ENCODE measurements at places on chromosomes 13 and 19.
A peak's percentile ranks its signal among the peaks of the same experiment; 100 is the strongest.

DNA sequence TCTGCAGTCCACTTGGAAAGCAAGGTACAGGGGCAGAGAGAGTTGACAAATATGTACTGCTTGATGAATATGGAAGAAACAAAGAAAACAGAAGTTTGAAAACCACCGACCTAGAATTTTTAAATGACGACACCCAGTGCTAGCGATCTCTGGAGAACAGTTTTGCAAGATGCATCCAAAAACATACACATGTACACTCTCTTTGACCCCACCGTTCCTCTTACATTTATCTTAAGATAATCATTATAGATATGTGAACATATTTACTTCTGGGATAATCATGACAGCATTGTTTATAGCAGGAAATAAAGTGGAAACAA lies 40.8 kb upstream of the IGSF23 start:
- no peak for DNase-seq

DNA sequence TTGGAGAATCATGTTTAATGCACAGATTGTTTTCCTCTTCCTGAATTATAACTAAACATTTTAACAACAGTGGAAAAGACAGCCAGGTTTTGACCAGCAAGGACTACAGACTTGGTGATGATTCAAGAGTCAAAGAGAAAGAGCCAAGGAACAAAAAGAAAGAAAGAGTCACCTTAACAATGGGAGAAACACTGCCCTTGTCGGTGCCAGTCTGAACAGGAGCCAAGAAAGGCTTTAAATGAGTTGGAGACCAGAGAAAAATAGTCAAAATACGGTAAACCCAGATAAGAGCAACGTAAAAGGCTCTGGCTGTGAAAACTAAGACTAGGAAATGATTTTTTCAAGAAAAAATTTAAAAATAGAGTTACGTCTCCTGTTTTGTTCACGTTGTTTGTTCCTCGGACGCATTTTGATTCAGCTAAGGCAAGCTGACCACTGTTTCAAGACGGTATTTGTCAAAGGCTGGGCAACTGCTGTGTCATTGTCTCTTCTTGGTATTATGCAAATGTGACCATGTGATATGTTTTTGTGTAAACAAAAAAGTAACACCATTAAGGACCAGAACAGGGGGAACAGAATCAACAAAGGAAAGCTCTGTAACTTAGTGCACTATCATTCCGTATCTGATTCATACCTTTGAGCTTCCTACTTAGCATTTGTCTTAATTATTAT lies 634.5 kb downstream of the LIG4 start:
- DNase-seq = no peak

GRCh38 chr13:94317063-94317491 lies 162.4 kb downstream of the DCT start:
- DNase-seq = no peak

DNA sequence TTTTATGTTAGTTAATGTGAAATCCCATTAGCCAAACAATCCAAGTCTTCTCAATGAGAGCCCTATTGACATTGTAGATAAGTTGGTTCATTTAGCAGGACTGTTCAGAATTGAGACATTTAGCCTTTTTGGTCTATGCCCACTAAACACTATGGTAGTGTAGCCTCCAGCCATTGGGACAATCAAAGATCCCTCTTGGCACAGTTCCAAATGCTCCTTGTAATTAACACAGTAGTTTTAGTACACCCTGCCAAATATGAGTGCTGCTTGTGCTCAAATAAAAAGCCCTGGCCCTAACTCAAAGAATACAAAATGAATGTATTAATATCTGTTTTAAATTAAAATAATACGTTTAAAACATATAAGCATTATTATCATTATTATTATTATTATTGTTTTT lies 15.4 kb upstream of the FAM216B start:
- DNase-seq = no peak

- peak; percentile 66 for DNase-seq
Measured at GRCh38 chr13:98563071-98563470, 13.8 kb downstream of the STK24 start.

- peak; percentile 41 for DNase-seq
Measured at GRCh38 chr19:55283548-55284377, at the start of gene BRSK1. Gene BRSK1 (plus strand): TSS chr19:55283997. CDS start chr19:55284443, 446 bp downstream.

GRCh38 chr19:42207767-42208271 lies 9.7 kb downstream of the DEDD2 start:
- peak; percentile 37 for DNase-seq

- DNase-seq = no peak
Measured at GRCh38 chr19:46297700-46298478, 1.0 kb downstream of the HIF3A start.

DNA sequence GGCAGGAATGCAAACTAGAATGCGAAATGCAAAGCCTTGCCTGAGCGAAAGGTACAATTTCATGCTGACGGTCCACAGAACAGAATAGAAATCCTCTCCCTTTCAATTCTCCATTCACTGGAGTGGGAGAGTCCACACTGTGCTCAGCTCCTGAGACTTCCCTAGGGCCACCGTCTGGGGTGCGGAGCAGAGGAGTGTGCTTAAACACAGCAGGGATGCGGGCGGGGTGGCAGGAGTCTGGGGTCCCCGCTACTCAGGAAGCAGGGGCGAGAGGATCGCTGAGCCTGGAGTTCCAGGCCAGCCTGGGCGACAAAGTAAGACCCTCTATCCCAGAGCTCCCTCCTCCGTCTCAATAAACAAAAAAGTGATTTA lies 552 bp upstream of the ZNF816 start:
- DNase-seq = no peak

- DNase-seq = no peak
Measured at GRCh38 chr13:42116225-42116624, 67.8 kb downstream of the DGKH start.

DNA sequence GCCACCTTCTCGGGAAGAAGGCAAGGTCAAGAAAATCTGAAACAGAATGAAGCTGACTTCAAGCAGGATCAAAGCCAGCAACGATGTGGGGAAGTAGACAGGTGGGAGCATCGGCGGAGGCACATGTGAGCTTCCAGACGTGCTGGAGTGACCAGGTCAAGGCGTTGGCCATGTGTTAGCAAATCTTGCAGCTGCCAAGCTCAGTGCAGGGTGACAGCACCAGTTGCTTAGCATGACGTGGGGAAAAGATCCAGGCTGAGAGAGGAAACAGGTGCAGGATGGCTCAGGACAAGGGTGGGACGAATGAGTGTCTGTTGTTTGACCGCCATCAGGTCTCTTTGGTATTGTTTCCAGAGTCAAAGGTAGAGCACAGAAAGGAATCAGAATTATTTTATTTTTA lies 92.3 kb downstream of the TNFSF13B start:
- DNase-seq = no peak

DNA sequence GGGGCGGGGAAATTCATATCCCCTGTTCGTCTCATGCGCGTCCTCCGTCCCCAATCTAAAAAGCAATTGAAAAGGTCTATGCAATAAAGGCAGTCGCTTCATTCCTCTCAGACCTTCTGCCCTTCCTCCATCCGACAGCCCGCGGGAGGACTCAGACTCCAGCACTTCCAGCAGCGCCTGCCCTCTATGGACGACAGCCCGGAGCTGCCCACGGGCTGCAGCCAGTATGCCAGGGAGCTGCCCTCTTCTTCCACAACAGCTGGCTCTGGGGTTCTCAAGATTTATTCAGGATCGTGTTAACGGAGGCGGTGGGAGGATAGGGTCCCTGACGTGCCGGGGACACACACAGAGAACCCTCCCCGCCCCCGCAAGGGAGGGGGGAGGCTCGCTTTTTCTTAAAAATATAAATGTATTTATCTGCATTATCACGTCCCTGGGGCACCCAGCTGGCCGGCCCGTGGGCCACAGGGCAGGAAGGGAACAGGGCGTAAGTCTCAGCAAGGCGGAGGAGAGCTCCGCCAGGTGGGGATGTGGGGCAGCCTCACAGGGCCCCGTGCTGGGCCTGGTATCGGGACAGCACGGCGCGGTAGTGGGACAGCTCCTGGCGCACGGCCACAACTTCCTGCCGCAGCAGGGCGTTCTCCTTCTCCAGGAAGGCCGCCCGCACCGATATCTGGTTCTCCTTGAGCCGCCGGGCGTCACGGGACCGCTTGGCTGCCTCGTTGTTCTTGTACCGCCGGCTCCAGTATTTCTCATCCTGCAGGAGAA lies 6.7 kb downstream of the DBP start:
- DNase-seq = no peak

DNA sequence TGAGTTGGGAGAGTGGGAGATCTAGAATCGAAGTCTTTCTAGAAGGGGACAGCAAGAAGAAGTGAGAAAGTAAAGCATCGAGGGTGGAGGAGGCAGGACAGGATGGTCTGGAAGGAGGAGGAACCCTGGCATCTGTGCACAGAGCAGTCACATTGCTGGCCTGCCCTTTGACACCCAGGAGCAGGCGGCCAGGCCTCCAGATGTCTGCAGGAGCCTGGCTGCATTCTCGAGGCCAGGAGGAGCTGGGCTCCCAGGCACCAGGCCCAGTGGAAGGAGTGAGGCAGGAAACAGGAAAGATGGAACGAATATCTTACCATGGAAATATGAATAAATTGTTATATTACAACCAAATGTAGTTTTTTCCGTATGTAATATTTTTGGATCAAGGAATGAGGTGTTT lies 27.7 kb upstream of the ARGLU1 start:
- DNase-seq = no peak

DNA sequence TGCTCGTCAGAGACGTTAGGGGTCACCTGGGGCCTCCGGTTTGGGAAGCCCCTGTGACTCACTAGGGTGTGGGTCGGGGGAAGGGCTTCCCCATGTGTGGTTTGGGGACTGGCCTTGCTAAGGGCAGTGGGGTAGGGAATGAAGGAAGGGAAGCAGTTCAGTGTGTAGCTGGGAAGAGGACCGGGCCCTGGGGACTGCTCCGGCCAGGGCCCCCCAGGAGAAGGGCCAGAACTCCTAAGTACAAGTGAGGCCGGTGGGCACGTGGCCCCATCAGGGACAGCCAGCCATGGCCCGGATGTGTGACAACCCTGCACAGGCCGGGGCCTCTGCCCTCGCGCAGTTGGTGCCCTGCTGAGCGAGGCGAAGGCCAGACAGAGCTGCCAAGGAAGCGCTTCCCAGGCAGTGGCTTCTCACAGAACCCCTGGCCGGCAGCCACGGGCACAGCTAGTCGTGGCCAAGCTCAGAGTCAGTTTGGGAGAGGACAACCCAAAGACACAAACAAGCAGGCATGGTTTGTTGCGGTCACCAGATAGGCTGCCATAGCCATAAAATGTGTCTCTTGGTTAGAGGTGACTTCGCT lies 25.7 kb downstream of the TEX29 start:
- no peak for DNase-seq

DNA sequence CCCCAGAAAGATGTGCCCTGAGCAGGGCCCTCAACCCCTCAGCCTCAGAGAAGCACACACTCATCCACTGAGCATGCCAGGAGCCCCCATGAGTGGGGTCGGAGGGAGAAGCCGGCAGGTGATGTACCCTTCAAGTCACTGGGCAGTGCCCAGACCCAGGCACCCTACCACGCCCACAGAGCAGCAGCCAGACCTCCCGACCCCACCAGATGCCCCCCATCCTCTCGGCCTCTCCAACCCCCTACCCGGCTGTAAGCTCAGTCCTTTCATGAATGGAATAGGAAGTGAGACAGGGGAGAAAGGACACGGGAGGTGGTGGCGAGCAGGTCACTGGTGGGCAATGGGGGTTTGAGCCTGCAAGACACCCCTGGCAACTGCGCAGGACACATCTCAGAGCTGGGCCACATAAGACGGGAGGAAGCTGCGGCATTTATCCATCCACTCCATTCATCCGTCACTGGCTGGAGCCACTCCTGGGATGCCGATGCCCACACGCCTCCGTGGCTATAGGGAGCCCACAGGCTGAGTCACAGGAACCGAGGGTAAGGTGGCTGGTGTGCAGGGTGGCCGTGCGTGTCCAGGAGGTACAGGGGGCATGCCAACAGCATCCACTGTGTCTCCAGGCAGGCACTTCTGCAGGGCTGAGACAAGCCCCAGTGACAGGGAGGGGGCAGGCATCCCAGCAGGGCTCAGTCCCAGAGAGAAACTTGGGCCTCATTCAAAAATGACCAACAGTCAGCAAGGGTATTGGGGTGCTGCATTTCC lies 23.8 kb upstream of the VSTM2B start:
- no peak for DNase-seq

GRCh38 chr19:57687363-57688010 lies 5.7 kb downstream of the ZNF551 start:
- no peak for DNase-seq

- no peak for DNase-seq
Measured at GRCh38 chr13:96002322-96003131, 50.7 kb downstream of the UGGT2 start.

DNA sequence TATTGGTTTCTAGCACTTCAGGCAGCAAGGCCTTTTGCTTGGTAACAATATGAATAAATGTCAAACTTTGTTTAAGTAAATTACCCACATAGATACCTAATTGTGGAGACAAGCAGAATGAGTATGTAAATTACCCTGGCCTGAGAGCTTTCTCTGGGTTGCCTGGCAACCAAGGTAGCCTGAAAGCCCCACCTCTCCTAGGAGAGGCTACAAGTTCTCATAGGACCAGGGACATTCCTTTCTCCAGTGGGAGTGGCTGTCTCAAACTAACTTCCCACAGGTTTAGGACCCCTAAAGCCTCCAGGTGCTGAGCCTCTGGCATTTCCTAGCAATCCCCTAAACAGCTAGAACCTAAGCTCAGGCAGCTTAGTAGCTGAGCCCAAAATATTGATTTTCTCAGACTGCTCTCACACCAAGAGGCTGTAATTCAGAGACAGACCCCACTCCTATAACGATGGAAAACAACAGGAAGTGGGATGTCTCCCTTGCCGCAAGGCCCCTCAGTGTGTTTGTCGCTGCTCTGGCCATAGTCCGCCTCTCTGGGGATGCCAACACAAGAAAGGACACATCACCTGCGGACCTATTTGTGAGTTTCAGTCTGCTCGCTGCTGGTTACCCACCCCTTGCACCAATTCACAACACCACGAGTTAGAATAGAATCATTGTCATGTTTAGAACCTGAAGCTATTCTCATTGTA lies 207.3 kb downstream of the DLEU7 start:
- no peak for DNase-seq

DNA sequence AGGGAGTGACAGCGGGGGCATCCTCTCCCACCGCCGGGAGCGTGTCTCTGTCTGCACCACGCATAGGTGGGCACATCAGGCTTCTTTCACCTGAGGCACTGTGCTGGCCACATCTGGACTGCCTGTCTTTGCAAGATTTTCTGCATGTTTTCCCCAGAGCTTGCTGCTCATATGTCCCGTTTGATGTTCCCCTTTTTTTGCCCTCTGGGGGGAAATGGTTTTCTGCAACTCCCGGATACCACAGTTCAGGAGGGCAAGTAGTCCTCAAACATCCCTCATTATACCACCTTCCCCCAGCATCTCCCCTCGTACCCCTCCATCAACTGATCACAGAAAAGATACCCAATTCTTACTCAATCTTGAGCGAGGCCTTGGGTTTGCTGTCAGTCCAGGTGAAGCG lies 168.0 kb downstream of the PAN3 start:
- no peak for DNase-seq

GRCh38 chr13:78147905-78148304 lies 229.3 kb upstream of the EDNRB start:
- DNase-seq = no peak

Measured in CD4-positive, alpha-beta T cell treated with Interleukin-2 at 100 ng/mL for 4 hours (primary cell).